ENCODE measurements at places on chromosomes 7 and 10.

GRCh38 chr10:101303087-101303703 lies 50.8 kb upstream of the BTRC start:
- no peak for DNase-seq

GRCh38 chr7:87735360-87735759 lies 107.2 kb downstream of the RUNDC3B start:
- DNase-seq: no peak

- DNase-seq: no peak
These were observed 4.5 kb upstream of the GPRIN2 start for GRCh38 chr10:46560952-46561351.

GRCh38 chr10:112434988-112435619 lies 11.6 kb downstream of the ZDHHC6 start:
- DNase-seq: no peak

DNA sequence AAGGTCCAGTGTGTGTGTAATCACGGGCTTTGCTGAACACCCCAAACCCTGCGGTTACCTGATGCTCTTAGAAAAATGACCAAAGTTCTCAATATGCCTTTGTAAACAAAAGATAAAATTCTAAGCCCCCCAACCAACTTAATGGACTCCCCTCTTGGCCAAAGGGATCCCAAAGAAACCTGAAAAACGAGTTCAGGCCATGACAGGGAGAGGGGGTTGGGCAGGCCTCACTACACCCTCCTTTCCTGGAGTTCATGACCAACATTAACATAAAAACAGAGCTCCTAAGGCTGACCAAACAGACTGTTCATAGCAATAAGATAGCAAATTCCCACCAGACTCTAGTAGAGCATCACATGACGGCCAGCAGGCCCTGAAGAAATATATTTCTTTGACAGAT lies 3.0 kb upstream of the VIPR2 start:
- peak; percentile 32 for DNase-seq

- peak; percentile 98 for DNase-seq
These were observed 75.6 kb downstream of the CTBP2 start for GRCh38 chr10:125084614-125085257.

DNA sequence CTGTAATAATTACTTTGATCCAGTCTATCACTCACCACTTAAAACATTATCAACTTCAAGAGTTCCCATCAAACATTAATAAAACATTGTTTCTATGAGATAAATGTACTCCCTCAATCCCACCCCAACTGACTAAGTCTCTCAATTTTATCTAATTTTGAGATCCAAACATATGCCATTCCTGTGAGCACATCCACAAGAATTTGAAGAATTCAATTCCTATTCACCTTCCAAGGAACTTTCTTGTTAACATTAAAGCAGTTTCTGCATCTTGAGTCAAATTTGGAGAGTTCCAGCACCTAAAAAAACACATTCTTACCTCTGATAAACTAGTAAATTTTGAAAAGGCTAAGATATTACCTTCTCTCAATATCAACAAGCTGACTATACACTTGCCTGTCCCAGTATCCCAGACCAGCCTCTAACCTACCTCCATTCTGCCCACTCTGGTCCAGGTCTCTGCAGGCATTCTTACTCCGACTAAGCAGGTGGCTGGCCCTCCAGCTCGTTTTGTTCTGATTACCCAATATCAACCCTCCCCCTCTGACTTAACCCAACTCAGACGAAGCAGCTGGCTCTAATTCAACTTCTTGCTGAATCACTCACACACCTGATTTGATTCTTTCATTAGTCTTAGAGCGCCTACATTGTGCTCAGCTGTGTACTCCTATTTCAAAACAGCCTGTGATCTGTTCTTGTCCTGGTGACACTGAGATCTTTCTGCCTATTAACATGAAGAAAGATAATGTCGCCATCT lies 275.2 kb downstream of the IPMK start:
- peak; percentile 19 for DNase-seq

DNA sequence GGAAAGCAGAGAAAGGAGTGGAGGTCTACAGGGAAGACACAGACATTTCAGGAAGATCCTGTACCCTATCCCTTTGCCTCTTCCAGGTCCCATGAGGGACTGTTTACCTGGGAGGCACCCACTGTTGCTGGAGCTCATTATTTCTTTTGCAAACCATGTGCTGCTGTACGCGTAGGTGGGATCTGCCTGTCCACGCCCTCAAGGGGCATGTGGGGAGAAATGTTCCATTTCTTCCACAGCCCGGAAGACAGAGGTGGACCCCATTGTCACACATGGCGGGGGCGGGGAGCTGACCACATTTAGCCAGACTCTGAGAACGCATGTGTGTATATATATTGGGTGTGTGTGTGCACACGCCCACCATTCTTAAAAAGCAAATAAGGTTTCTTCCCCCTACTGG lies 2.0 kb downstream of the PLXNA4 start:
- DNase-seq: no peak

- no peak for DNase-seq
These were observed 199.8 kb downstream of the RNLS start for GRCh38 chr10:88383276-88383675.

DNA sequence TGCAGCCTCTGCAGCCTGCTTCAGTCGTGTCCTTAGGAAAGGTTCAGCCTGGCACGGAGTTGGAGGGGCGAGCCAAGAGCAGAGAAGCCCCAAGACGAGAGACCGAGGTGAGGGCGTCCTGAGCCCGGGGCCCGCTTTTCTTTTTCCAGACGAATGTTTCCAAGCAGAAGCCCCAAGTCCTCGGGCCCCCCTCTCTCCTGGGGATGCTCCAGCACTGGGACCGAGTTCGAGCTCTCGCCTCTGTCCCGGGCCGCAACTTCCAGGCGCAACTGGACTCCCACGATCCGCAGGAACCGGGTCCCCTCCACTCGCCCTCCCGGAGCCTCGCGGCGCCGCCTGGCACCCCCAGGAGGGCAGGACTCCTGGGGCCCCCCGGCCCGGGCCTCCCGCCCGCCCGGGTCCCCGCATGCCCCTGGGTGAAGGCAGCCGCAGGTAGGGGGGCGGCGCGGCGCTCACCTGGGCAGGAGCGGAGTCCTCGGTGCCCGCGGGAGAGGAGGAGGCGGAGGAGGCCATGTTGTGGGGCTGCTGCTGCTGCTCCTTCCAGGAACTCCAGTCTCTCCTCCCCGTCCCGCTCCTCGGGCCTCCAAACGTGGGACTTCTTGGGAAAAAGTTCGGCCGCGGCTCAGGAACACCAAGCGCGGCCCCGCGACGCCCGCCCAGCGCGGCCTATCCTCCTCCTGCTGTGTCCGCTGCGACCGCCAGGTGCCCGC lies 45.3 kb upstream of the CDK1 start:
- DNase-seq: peak; percentile 77

DNA sequence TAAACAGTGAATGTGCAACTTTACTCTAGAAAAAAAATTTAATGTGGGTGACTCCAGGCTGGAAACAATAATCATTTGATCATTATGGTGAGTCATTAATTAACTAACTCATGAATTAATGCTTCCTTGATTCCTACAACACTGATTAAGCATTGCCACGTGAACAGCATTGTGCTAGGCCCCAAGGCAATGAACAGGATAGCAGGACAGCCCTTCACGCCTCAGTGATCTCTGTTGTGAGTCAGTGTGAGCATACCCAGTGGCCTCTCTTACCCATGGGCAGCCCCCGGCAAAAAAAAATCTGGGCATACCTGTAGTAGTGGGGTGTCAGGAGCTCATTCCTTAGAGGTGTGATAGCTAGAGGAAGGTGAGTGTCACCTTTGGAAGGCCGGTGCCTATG lies 76.0 kb downstream of the DENND2A start:
- no peak for DNase-seq

DNA sequence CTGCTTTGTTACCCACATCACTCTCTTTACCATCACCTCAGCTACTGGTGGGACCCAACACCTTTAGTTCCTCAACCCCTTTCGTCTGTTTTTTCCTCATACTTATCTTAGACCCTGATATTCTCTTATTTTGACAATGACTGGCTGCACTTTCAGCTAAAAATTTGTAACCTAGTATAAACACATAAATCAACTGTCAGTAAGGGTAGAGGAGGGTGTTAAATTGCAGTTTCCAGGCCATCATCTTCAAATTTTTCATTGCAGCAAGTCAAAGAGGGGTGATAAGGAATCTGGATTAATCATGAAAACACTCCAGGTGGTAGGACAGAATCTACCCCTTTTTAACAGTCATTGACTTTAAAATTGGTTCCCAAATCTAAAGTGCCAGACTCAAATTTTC lies 27.9 kb downstream of the SEMA3D start:
- DNase-seq: no peak

DNA sequence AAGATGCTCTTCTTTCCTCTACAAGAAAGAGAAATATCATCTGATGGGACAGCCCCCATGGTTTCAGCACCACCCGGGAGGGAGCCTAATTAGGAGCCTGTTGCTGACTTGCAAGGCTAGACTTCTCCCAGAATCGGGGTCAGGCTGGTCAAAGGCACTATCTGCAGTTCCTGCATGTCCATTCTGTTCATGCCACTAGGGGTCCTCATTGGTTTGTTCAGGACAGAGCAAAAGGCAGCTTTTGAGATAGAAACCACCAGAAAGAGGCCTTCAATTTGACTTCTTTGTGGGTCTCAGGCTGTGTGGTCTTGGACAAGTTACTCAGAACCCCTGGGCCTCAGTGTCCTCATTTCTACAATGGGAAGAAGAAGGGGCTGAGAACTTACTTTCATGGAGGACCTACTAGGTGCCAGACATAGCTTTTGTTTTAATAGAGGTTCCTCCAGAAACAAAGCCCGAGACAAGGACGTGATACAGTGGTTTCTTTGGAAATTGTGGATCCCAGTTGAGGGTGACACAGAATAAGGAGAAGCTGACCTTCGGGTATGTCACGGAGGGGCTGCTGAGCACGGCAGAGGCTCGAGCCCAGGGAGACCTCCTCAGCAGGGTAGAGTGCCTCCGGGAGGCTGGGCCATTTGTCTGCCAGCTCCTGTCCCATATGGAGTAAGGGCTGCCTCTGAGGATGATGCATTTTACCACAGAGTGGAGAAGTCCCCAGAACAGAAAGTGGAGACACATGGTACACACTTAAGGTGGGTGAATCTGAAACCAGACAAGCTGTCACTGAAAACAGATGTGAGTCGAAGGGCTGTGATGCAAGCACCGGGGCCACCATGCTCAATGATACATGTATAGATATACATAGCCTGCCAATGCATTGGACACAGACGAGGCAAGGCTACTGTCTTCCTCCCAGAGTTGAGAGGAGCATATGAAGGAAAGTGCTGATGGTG lies 33.1 kb upstream of the NEUROD6 start:
- peak; percentile 50 for DNase-seq

- no peak for DNase-seq
These were observed 176.0 kb upstream of the PTPRZ1 start for GRCh38 chr7:121696954-121697353.

- DNase-seq: peak; percentile 25
These were observed 41.1 kb downstream of the ZC3HC1 start for GRCh38 chr7:130009848-130010688.

- DNase-seq: peak; percentile 70
These were observed 72.7 kb downstream of the ELFN1 start for GRCh38 chr7:1742555-1743303.

DNA sequence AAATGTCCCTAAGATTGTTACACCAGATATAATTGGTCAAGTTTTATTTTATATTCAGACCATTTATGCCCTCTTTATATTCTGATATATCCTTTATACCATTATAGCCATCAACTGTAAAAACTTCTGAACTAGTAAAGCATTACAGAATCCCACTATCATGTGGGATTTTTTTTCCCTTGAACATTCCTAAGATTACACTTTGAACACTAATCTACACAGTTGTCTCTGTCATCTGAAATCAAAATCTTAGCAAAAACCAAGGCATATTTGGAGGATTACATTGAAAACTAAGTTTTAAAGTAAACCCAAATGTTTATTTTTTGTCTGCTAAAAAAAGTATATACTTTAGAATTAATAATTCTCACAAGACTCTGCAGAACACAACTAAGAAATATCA lies 116.2 kb upstream of the GPR22 start:
- DNase-seq: no peak

DNA sequence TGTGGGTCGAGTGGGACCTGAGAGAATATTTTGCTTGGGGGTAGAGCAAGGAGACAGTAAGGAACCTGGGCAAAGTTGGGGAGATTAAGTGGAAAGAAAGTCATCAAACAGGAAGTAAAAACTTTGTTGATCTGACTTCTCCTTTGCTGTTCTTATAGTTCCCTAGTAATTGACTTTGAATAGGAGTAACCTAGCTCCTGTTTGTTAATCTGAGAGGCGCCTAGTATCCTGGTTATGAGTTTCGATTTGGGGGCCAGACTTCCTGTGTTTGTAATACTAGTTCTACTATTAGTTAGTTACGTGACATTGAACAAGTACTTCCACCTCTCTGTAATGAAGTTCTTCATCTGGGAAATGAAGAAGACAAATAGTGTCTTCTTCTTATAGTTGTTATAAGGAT lies 99.1 kb downstream of the ZNF365 start:
- DNase-seq: no peak

GRCh38 chr7:782718-783449 lies 49.4 kb upstream of the SUN1 start:
- DNase-seq: no peak

DNA sequence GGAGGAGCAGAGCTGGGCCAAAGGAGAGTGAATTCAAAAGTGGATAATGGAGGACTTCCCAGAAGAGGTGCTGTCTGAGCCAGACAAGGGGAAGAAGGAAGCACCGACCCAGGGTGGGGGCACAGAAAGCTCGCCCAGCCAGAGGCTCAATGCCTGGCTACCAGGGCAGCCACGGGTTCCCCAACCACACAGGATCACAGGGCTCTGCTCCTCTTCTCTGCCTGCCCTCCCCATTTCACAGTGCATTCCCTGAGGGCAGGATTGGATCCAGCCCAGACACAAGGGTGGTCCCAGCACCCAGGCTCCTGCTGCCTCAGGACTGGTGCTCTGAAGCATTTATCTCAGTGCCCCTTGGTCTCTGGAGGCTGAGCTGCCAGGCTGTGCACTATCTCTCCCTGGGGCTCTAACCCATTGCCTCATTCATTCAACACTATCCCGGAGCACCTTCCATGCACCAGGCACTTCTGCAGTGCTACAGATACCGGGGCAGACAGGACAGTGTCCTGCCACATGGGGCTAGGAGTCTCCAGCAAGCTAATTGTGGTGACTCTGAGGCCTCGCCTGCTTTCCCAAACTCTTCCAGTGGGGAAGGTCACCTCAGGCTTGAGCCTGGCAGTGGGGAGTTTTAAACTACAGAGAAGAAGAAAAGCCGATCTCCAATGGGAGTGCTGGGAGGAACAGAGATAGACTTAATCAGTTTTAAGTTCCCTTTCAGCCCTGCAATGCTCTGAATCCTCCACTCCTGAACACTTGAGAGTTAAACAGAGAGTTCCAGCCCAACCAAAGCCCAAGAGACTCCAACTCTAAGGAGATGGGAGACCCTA lies 201.8 kb upstream of the ZMIZ1 start:
- no peak for DNase-seq

DNA sequence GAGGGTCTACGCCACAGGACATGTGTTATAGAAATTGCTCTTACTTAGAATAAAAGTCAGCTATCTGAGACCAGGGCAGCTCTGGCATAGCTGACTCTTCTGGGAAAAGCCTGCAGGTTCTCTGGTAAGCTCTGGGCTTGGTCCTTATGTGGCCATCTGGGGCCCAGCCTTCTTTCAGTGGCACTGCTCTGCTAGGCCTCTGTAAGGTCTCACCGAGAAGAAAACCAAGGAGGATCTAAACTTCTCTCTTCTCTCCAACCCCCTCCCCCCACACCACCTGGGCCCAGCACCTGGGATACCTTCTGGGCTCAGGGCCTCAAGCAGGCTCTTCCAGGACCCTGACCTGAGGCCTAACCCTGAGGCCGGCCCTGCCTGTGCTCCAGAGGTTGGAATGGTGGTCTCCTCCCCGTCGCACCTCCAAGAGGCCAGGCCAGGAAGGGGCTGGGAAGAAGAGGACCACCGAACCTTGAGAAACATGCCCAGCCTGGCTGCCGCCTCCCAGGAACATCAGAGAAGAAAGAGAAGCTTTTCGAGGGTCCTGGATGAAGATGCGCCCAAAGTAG lies 323.6 kb downstream of the GFRA1 start:
- DNase-seq: no peak
